ENCODE measurements at places on chromosomes 5 and 9.

DNA sequence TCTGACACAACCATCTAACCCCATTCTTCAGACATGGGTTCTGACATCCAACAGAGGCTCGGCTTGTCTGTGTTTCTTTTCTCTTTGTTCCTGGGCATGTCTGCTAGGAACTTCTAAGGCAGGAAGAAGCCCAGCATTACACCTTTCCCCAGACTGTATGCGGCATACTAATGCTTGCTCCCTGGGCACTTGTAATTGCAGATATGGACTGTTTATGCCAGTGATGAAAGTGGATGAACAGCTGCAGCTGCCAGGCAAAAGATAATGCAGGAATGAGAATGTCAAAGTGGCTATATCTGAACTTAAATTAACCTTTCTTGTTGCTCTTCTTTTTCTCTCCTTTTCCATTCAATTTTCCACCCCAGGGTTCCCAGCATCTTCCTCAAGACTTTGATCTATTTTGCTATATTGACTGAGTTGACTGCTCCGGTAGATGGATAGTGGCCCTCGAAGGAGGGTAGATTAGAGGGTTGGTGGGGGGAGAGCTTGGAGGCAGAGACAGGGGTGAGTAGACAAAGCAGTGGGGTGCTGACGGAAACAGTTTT is 344.4 kb downstream of the MAN2A1 start:
- DNase-seq = no peak

DNA sequence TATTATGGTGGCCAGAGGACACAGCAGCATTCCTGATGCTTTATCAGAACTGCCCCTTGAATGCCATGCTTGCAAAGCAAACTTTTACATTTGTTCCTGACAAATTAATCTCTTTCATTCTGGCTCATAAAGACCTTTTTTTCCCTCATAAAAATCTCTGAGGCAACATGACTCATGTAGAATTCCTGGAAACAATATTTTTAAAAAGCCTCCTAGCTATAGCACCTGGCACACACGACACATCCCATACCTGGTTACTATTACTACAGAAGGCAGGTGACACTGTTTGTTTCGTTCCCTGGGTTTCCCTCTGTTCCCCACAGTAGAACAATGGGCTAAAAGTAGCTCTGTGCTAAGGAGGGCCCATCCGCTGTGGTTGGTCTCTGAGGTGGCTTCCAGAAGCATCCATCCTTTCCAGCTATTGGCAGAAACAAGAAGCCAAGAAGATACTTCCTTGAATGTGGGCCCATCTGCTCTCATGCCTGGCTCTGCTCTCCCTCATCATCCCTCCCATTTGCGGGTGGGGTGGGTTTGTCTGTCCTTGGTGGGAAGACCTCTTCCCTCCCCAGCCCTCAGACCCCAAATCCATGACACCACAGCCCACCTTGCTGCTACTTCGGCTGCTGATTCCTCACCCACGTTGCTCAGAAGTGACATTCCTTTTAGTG is 59.1 kb downstream of the GALNT12 start:
- no peak for DNase-seq

- no peak for DNase-seq
These were observed 9.9 kb downstream of the POLR3G start for GRCh38 chr5:90484540-90484939.

DNA sequence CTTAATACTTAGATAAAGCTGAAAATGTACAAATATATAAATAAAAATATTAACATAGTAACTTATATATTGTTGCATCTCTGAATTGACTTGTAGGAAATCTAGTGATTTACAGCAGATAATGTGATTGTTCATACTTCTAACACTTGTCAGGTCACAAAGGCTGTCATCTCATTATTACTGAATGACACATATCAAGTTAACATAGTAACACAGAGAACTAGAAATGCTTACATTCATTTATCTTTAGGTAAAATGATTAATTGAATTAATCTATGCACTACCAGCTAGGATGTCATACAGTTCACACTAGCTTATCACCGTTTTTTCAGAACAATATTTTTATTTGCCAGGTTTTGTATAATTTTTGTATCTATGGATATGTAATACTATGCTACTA is 189.8 kb upstream of the SH3GL2 start:
- DNase-seq = no peak

GRCh38 chr9:133735931-133736330 is 2.2 kb downstream of the SARDH start:
- DNase-seq = no peak

DNA sequence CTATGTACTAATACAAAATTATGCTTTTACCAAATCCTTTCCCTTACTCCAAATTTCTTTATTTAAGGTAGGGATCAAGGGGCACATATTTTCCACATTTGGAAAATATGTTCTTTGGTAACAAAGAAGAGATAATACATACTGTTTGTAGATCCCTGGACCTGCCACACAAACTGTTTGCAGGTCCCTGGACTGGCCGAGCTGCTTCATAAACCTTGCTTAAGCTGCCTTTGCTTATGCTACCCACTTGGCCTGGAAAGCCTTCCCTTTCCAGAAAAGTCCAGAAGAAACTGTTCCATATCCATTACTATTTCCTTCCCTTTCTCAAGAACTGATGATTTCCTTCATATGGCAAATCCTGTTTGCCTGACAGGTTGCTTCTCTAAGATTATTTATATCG is 22.6 kb upstream of the DMXL1 start:
- DNase-seq = no peak

DNA sequence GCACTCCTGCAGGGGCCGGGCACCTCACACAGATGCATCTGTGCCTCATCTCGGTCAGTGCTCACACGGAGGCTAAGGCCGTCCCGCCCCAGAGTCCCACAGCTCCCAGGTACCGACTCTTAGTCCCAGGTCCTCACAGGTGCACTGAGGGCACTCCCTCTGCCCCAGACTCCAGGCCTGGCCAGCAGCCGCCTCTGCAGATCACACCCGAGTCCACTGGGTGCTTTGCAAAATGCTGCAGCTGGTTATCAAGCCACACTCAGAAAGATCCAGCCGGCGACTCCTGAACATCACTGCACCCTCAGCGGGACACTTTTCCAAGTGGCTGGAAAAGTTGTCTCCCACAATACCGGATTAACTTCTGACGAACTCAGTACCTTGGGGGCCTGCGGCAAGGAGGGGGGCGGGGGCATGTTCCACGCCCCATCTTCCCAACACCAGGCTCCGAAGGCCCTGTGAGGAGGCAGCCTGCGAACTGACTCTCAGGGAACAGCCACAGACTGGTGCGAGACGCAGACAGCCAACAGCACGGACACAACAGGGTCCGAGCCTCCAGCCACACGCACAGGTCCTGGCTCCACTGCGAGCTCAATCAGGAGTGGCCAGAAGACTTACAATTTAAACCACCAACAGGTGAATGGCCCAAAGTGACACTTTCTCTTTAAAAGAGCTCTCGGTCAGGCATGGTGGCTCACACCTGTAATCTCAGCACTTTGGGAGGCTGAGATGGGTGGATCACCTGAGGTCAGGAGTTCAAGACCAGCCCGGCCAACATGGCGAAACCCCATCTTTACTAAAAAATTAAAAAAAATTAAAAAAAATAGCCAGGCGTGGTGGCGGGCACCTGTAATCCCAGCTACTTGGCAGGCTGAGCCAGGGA is 4.0 kb downstream of the BRD3 start:
- no peak for DNase-seq

DNA sequence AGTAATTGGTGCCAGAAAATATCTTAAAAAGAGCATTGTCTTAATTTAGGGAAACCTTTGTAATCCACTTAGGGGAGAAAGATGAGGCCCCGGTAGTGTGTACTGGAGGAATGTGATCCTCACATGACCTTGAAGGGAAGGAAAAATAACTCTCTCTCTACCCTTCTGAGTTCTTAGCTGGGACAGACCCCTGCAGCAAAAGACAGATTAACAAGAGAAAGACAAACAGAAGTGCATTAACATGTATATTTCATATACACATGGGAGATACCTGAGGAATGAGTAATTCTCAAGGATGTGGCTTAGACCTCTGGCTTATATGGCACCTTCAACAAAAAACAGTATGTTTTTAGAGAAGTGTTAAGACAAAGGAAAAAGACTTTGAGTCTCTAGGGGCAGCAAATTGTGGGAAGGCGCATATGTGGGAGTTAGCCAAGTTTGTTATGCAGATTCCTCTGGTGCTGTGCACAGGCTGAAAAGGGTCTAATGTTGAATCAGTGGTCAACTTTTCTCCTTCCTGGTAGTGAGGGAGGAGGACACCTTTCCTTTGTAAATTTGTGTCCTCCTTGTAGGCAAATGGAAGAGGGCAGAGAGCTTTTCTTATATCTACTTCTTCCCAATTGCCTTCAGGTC is 138.8 kb downstream of the LRRC70 start:
- DNase-seq = no peak

GRCh38 chr5:130168211-130168610 is 263.9 kb downstream of the CHSY3 start:
- no peak for DNase-seq

DNA sequence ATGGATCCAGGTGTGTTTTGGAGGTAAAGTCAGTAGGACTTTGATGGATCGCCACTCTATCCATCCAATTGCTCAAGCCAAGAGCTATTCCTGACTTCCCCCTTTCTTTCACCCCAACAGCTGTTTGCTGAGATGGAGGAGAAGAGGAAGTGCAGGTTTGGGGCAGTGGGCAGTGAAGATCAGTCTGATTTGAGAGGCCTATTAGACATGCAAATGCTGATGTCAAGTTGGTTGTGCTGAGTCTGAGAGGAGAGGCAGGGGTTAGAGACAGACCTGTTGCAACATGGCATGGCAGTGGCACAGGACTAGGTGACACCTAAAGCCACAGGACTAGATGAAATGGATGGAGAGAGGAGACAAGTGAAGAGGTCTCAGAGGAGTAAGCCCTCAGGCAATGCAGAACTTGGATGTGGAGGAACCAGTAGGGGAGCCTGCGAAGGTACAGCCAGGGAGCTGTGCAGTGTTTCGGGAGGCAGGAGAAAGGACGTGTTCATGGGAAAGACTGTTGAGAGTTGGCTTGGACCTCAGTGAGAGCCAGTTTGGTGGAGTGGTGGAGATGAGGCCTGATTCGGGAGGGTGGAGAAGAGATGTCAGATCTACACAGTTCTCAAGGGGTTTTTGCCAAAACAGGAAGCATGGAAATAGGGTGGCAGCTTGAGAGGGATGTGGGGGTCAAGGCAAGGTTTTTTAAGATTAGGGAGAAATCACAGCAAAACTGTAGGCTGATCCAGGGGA is 175.0 kb downstream of the MACROH2A1 start:
- no peak for DNase-seq

DNA sequence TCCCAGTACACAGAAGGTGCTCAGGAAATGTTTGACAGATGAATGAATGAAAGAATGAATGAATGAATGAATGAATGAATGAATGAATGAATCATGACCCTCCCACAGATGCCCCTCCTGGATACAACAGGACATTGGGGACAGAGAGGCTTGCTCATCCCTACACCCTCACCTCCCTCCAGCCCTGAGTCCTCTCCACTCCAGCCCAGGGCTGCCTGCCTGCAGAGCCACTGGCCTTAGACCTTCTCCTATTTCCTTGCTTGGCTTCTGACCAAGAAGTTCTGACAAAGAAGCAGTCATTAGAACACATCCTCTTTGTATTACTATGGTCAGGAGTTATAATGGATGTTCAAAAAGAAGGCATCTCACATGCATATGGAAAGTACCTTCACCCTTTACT is 240.7 kb upstream of the DAPK1 start:
- no peak for DNase-seq

DNA sequence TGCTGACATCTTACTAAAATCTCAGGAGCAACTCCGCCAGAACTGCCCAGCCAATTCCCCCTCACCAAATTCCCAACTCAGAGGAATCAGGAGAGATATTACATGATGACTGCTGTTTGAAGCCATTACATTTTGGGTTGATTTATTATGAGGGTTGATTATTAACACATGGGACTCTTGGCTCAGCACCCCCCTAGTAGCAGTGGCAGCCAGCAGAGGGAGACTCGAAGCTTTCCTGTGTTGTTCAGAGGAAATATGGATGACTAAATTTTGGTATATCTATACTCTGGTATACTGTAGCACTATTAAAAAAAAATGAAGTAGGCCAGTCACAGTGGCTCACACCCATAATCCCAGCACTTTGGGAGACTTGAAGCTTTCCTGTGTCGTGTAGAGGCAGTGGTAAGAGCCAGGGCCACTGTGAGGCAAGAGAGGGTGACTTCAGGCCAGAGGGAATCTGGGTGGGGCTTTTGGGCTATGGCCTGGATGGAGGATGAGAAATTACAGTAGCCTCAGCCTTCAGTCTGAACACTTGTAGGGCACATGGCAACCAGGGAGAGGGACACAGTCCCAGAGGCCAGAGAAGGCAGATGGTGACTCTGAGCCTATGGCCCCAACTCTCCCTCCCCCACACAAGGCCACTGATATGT is 111.4 kb downstream of the LHX2 start:
- DNase-seq = no peak

GRCh38 chr5:92409134-92409533 is 1026.0 kb upstream of the ARRDC3 start:
- no peak for DNase-seq

- no peak for DNase-seq
These were observed 446.2 kb downstream of the PLK2 start for GRCh38 chr5:58013542-58014258.

- no peak for DNase-seq
These were observed 17.1 kb downstream of the MTREX start for GRCh38 chr5:55324815-55325418.

- DNase-seq = no peak
These were observed 393.8 kb upstream of the MEF2C start for GRCh38 chr5:89276566-89277305.

DNA sequence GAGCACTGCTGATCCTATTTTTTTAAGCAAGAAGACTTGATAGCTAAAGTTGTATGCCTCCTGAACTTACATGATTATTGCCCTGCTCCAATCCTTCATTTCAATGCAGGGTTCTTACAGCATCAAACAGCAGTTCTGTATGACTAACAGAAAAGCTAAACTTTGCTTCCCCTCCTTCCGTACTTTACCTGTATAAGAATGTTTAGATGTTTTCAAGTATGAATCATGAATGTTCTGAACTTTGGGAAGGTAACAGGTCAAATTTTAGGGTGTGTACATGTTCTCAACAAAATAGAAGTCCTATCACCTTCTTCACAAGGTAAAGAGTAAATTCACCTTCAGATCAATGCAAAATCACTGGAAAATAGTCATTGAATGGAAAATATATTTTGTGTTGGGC is 972.6 kb upstream of the SEMA6A start:
- DNase-seq = no peak

DNA sequence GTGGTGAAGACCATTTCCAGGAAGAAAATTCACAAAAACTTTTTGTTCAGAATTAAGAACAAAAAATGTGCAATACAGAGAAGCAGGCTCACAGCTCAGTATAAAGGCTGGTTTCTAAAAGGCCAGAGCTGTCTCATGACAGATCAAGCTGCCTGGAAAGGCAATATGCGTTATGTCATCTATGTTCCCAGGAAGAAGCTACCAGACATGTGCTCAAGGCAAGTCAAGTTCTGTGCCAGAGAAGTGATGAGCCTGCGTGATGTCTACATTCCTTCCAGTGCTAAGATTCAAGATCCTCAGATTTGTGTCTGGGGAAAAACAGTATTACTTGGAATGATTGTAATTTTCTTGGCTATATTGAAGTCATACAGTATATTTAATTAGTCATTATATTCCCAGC is 104.3 kb downstream of the PDE4D start:
- no peak for DNase-seq

- DNase-seq = no peak
These were observed 203.7 kb downstream of the NXNL2 start for GRCh38 chr9:88738709-88739108.

- DNase-seq = no peak
These were observed 45.7 kb upstream of the ALDH1B1 start for GRCh38 chr9:38346811-38347210.

All from GM19239 (cell line).